ENCODE measurements at places on chromosomes 1 and 21. TPM values are rescaled to one million over a fixed set of nuclear protein-coding genes. Genes with fewer than 3 reads are reported as not detected.

DNA sequence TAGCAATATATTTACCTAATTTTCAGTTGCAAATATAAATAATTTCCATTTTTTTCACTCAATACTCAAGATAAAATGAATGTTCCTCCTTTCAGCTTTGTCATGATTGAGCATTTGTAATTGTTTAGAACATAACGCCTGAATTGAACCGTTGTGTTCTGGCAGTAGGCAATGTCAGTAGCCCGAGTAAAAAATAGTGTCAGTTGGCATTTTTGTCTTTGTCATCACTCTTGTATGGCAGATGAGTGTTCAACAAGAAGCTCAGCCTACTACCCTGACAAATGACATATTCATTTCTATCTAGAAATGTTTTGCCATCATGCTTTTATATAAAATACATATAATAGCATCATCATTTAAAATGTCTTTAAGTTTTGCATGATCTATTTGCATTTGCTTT is 691.4 kb upstream of the NCAM2 start:
- no peak for DNase-seq

Gene PPM1J
- total RNA-seq = not detected

Gene PTGER3
- total RNA-seq = 15.6 TPM

Gene NBPF12
- total RNA-seq = 9.1 TPM

Gene GFI1
- total RNA-seq = 3.6 TPM

DNA sequence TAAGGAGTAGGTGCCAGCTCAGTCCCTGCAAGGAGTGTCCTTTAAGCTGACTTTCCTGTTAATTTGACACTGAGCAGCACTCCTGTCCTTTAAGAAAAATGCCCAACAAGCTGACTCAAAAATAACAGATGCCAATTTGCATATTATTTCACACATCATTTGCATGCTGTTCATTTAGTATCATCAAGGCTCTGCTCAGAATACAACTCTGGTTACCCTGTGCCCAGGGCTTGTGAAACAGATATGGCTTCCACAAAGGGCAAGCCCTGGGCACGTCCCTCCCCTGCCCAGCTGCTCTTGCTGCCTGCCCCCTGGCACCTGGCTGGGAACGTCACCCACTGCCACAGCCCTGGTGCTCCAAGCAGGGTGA is 10.3 kb downstream of the KCNN3 start:
- no peak for DNase-seq

Gene CNR2
- total RNA-seq = under 0.01 TPM

Gene SLFNL1
- 1.9 TPM for total RNA-seq

GRCh38 chr1:88398338-88398737 is 285.7 kb upstream of the PKN2 start:
- DNase-seq = no peak

GRCh38 chr1:3244927-3245315 is 175.9 kb downstream of the PRDM16 start:
- DNase-seq = no peak

DNA sequence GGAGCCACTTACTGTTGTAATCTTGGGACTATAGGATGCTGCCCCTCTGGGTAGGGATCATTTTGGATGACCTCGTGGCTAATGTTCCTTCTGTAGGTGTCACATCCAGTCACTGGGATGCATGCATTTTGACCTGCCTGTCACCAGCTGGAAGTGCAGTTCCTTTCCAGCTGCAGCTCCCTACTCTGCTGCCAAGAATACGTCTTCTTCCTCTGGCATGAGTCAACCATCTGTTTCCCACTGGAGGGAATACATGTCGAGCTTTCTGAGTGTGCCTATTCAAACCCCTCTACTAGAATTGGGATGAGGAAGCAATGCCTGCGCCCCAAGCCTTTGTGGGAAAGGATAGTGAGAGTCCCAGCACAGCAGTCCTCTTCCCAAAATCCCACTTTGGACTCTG is 415.5 kb upstream of the ADAMTS5 start:
- no peak for DNase-seq

DNA sequence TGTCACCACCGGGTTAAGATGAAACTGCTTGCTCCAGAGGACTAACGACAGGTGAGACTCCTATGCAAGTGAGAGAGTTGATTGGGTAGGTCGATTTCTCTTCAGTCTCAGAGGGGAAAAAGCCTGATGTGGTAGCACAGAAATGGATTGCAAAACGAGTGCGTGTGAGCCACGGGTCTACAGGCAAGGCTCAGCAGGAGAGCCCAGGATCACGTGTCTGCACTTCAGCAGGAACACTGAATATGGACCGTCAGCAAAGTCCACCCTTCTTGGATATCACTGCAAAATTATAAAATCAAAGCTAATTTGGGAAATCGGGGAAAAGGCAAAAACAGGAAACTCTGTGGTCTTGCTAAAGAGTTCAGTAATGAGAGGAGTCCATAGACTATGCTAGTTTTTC is 107.7 kb upstream of the ZNF648 start:
- DNase-seq = no peak

Gene CD5L
- not detected for total RNA-seq

GRCh38 chr1:19481826-19482398 is 3.4 kb downstream of the CAPZB start:
- no peak for DNase-seq

- peak; percentile 36 for DNase-seq
These were observed 106.5 kb downstream of the HLCS start for GRCh38 chr21:36859744-36860501.

DNA sequence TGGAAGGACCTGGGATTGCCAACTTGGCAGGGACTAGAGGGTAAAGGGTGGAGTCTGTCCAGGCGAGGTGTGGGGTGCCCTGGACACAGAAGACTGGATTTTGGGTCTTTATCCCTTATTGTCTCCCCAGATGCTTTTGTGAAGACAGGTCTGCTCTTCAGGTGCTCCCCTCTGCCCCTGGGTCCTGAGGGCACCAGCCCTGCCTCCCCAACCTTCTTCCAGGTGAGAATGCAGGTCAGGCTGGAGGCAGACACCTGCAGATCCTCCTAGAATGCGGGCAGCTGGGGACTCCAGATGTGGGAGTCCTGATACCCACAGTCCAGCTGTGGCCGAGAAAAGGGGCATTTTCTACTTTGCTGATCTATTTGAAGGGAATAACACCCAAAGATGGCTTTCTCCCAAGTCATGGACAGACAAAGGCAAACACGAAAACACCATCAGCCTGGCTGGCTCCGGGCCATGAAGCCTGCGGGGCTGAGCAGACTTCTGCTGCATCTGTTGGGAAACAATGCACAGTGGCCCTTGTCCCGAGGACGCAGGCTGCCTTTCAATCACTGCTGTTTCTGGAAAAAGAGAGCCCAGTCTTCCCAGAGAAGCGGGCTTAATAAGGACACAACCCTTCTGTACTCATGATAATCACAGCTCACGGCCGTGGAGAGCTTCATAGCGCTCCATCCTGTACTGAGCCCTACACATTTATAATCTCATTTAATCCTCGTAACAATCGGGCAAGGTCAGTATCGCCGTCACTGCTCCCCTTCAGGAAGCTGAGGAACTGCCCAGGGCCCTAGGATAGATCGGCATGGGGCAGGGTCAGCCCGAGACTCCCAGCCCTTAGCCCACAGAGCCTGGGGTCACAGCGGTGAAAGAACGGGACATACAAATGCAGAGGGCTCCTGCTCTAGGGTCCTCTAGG is 62.0 kb upstream of the ABCG1 start:
- no peak for DNase-seq

Gene FCER1A
- 2.9 TPM for total RNA-seq

DNA sequence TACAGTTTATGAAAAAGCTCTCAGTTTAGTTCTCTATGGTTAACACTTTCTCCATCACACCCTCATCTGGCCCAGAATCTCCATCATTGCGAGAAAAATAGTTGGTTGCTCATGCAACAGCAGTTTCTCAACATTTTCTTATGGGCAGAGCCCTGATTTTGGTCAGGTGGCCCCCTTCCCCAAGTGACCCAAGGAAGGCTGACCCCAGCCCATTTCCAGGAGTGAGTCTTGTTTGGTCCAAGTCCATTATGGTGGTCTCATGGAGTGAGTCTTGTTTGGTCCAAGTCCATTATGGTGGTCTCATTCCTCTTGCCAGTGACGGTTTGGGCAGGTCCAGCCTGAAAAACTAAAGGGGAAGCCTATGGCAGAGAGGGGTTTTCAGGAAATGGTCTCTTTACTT is 1.5 kb upstream of the TRIM62 start:
- DNase-seq = no peak

All from umbilical cord (tissue), 2 donors.